ENCODE measurements at places on chromosomes 16 and 17.
A peak's percentile ranks its signal among the peaks of the same experiment; 100 is the strongest.

- no peak for DNase-seq
Observed at GRCh38 chr17:81002409-81003361, 11.0 kb downstream of the CHMP6 start.

GRCh38 chr16:6192984-6193383 is 1095.4 kb upstream of the EEF2KMT start:
- no peak for DNase-seq

- DNase-seq, result no peak
Observed at GRCh38 chr17:60618854-60619526, 19.0 kb downstream of the PPM1D start.

DNA sequence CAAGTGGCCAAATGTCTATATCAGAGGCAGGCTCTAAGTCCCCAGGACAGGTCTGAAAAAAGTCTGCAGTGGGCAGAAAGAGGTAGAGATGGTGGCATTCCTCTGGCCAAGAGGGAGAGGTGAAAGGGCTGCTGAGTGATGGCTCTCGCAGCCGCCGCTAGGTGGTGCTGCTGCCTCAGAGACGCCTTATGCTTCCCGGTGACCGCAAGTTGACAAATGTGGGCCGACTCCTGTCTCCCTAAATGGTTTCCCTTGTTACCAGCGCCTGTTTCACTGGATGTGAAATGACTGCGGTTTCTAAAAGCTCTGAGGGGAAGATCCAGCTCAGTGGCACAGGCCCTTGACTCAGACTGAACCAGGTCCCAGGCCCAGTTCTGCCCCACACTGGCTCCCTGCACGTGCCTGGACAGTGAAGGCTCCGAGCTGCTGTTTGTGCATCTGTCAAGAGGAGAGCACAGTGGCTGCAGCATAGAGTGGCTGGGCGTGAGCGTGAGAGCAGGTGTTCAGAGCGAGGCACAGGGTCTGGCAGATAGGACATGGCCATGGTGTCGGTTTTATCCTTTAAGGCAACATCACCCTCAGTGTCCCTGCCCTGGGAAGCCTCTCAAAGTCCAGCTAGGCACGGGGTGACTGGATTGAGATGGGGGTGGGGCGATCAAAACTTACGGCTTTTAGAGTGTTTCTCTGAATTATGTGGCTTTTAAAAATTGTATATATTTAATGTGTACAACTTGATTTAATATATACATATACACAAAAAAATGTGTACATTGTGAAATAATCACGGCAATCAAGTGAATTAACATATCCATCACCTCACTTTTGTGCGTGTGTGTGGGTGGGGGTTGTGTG is 19.9 kb downstream of the CLEC16A start:
- DNase-seq, result peak; percentile 61

DNA sequence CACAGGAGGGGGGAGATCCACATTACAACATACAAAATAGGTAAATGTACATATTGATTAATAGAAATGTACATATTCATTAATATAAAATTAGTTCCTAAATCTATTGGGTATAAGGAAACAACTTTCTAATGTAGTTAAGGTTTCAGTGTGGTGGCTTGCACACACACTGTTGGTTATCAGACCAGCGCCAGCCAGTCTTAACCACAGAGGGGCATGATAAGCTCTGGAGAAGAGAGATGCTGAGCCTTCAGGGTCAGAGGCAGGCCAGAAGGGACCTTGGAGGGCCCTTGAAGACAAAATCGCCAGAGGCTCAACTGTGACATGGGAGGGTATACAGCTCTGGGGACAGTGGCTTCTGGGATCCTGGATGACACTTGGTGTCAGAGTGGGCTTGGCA is 10.9 kb upstream of the ZFP90 start:
- no peak for DNase-seq

All from stimulated activated CD4-positive, alpha-beta T cell treated with anti-CD3 and anti-CD28 coated beads, Interleukin-1b, Interleukin-23, amount 100 ng/mL, for 1 hour (primary cell).